H1 (cell line): ENCODE measurements at places on chromosomes 12 and 14. TPM values are rescaled to one million over a fixed set of nuclear protein-coding genes. Genes with fewer than 3 reads are reported as not detected.
A peak's percentile ranks its signal among the peaks of the same experiment; 100 is the strongest.

DNA sequence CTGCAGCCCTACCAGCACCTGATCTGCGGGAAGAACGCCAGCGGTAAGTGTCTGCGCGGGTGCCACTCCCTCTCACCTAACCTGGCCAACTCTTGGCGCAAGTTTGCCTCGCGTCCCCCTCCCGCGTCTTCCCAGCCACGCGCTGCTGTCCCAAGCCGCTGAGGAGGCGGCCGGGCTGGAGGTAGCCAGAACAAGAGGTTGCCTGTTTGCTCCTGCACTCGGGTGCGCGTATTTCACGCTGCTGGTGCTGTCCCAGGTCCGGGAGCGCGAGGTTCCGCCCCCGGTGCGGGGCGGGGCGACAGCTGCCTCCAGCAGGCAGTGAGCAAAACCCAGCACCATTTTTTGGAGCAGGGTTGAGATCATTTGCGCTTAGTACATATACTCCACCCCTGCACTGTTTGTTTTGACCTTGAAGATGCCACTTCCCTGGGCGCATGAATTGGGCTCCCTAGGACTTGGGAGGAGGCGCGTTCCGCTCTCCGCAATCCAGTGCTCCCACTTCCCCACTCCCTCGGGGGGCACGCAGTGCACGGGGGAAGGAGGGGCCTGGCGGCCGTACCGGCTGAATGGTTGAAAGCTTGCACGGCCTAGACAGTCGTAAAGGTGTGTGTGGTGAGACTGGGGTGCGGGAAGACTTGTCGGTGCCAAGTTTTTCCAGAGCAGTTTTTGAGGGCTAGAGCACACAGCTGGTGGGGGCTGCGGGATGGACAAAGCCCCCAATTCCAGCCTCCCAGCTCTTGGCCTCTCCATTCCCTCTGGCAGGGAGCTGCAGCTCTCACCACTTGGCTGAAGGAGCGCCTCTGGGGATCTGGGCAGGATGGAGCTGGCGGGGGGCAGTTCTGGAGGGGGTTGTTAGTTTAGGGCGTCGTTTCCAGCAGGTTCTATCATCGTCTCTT, 226.9 kb upstream of the CRY1 start:
- H3K4me3 ChIP-seq = peak overlapping the region; percentile 55
- H3K36me3 ChIP-seq = no peaks in the 10 kb centered on the region
- H3K27me3 ChIP-seq = peaks cover 37% of the 10 kb centered on the region
- H3K27ac ChIP-seq = no peak overlapping the region

- no peaks in the 10 kb centered on the region for H3K27me3 ChIP-seq
- H3K4me1 ChIP-seq = no peaks in the 10 kb centered on the region
- H3K27ac ChIP-seq = no peak overlapping the region; the same call in 1 of the 2 replicates
- H3K36me3 ChIP-seq = peaks cover 3% of the 10 kb centered on the region
- no peak overlapping the region for H3K4me3 ChIP-seq
Observed at GRCh38 chr12:122327494-122328385, 61.4 kb upstream of the VPS33A start.

The PRKD1 gene
- 6.8 TPM in 2 replicates for total RNA-seq

The COA8 gene
- 35.0 and 35.5 TPM in 2 replicates for total RNA-seq

The ZDHHC22 gene
- total RNA-seq = 55.2 and 59.3 TPM in 2 replicates

The TMEM119 gene
- total RNA-seq = 0.48 and 0.61 TPM in 2 replicates

The TAOK3 gene
- 9.2 and 9.3 TPM in 2 replicates for total RNA-seq

The TESPA1 gene
- total RNA-seq = not detected in 2 replicates

The CFAP73 gene
- 0.56 TPM in 1 of 2 replicates, not detected in the other for total RNA-seq
